ENCODE measurements at places on chromosomes 5 and 9. TPM values are rescaled to one million over a fixed set of nuclear protein-coding genes. Genes with fewer than 3 reads are reported as not detected.

The SGTB gene
- 17.8 TPM for total RNA-seq

The GRHPR gene
- total RNA-seq: 98.1 TPM

- H3K27ac ChIP-seq: no peak overlapping the region
- no peak overlapping the region for H3K4me3 ChIP-seq
- H3K36me3 ChIP-seq: no peaks in the 10 kb centered on the region
- no peaks in the 10 kb centered on the region for H3K27me3 ChIP-seq
These were observed 717.4 kb downstream of the NR2F1-AS1 start for GRCh38 chr5:92863666-92864065.

The FABP6 gene
- total RNA-seq: 3.6 TPM

GRCh38 chr5:10734037-10734709 lies 26.9 kb downstream of the DAP start:
- no peaks in the 10 kb centered on the region for H3K4me1 ChIP-seq
- H3K27me3 ChIP-seq: no peaks in the 10 kb centered on the region
- H3K27ac ChIP-seq: no peak overlapping the region

- no peaks in the 10 kb centered on the region for H3K27me3 ChIP-seq
- no peaks in the 10 kb centered on the region for H3K4me1 ChIP-seq
- no peak overlapping the region for H3K4me3 ChIP-seq
These were observed 18.4 kb downstream of the NR4A3 start for GRCh38 chr9:99840072-99840471.

The NOTCH1 gene
- total RNA-seq: 60.9 TPM

DNA sequence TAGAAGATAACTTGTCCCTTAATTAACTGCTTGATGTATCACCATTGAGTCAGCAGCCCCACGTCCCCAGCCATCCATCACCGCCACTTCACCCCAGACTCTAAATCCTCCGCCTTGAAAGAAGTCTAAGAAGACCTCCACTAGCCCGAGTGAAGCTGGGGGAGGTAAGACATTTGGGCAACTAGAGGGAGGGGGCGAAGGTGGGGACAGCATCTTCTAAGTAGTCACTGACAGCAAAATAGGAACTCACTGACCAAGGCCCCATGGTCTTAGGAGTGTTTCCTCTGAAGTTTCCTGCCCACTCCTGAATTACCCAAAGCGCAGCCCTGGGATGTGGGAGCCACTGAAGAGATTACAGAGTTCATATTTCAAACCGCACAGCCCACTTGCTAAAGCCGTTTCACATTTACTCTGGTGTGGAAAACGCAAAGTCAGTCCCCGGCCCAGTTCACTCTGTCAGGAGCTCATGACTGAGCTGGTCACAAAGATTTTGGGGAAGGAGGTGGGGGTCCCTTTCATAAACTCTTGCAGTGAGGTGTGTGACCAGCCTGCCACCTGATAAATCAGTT lies 107.4 kb downstream of the LHFPL2 start:
- no peak for DNase-seq
- H3K36me3 ChIP-seq: no peaks in the 10 kb centered on the region
- no peaks in the 10 kb centered on the region for H3K27me3 ChIP-seq
- H3K4me3 ChIP-seq: no peak overlapping the region
- H3K4me1 ChIP-seq: peaks cover 13% of the 10 kb centered on the region
- no peak overlapping the region for H3K27ac ChIP-seq

The SOHLH1 gene
- not detected for total RNA-seq

DNA sequence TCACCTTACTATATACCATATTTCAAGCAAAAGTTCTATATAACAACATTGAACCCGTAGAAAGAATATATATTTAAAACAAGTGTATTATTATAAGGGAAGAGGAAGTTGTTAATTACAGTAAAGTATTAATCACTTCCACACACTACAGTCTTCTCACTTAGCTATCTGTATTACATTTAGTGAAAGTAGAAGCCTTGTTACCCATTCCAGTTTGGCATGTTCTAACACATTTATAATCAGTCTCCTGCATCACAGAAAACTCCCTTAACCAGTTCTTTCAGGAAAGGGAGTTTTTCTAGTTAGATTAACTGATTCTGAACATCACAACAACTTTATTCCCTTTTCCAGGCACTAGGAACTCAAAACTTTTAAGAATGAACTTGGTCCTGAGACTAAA lies 6.9 kb downstream of the RAB14 start:
- H3K27me3 ChIP-seq: no peaks in the 10 kb centered on the region
- H3K36me3 ChIP-seq: no peaks in the 10 kb centered on the region
- no peak overlapping the region for H3K4me3 ChIP-seq
- H3K4me1 ChIP-seq: no peaks in the 10 kb centered on the region

- H3K27me3 ChIP-seq: no peaks in the 10 kb centered on the region
- no peak overlapping the region for H3K27ac ChIP-seq
- no peak overlapping the region for H3K4me3 ChIP-seq
- no peak for DNase-seq
- H3K36me3 ChIP-seq: no peaks in the 10 kb centered on the region
- peaks cover 12% of the 10 kb centered on the region for H3K4me1 ChIP-seq
These were observed 34.1 kb downstream of the SPRY4 start for GRCh38 chr5:142290577-142291299.

- DNase-seq: no peak
- H3K27ac ChIP-seq: no peak overlapping the region
- H3K27me3 ChIP-seq: no peaks in the 10 kb centered on the region
- H3K36me3 ChIP-seq: no peaks in the 10 kb centered on the region
- H3K4me1 ChIP-seq: no peaks in the 10 kb centered on the region
These were observed 208.4 kb downstream of the PDZD2 start for GRCh38 chr5:31847354-31847753.

The C5orf63 gene
- total RNA-seq: not detected

- no peak overlapping the region for H3K4me3 ChIP-seq
- H3K36me3 ChIP-seq: peaks cover 33% of the 10 kb centered on the region
- H3K4me1 ChIP-seq: no peaks in the 10 kb centered on the region
- no peaks in the 10 kb centered on the region for H3K27me3 ChIP-seq
- no peak for DNase-seq
- H3K27ac ChIP-seq: no peak overlapping the region
These were observed 27.6 kb downstream of the ACTL7A start for GRCh38 chr9:108889649-108890067.

- H3K27me3 ChIP-seq: peaks cover 14% of the 10 kb centered on the region
- no peaks in the 10 kb centered on the region for H3K36me3 ChIP-seq
- no peak overlapping the region for H3K27ac ChIP-seq
- H3K4me1 ChIP-seq: peaks cover 18% of the 10 kb centered on the region
- no peak overlapping the region for H3K4me3 ChIP-seq
These were observed 8.5 kb downstream of the GAS1 start for GRCh38 chr9:86938780-86939179.

GRCh38 chr9:120837921-120838320 lies 4.8 kb downstream of the PSMD5 start:
- no peaks in the 10 kb centered on the region for H3K27me3 ChIP-seq
- peaks cover 1% of the 10 kb centered on the region for H3K36me3 ChIP-seq
- peaks cover 4% of the 10 kb centered on the region for H3K4me1 ChIP-seq
- DNase-seq: no peak

DNA sequence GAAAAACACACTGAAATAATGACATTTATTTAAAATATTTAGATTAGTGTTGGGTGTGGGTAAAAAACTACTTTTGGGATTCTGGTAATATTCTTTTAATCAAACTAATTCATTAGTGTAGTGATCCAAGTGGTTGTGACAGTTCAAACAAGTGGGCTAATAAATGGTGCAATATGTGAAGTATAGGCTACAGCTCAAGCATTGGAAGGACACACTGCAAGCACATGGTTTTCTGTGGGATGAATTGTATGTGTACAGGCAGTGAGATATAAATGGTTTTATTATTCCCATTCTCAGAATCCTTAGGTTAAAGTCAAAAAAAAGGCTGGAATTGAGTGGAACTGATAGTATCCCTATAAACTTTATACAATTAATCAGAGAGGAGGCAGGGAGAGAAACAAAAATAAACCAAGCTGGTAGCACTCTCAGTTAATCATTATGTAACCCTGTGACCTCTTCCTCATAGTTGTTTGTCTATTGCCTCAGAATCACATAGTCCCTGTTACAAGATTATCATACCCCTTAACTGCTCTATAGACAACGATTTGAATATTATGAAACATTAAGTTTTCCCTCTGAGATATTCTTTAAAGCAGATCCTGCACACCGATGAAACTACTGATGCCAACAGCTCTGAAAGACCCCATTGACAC lies 1755.4 kb upstream of the ACO1 start:
- H3K36me3 ChIP-seq: no peaks in the 10 kb centered on the region
- DNase-seq: no peak
- no peak overlapping the region for H3K4me3 ChIP-seq
- H3K27me3 ChIP-seq: no peaks in the 10 kb centered on the region

The PCDHGB1 gene
- 3.9 TPM for total RNA-seq

DNA sequence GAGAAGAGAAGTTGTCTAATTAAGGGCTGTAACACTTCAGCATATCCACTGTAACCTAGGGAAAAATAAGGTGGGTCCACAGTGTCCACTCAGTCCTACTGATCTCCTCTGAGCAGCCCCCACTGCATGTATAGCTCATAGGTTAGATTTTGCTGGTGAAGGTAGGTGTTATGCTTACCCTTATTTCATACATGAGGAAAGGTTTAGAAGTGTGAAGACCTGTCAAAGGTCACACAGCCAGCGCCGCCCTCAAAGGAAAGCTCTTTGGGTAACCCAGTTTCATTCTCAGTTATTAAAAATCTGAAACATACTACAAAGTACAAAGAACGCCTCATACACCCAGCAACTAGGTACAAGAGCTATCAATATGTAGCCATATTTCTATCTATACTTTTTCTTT lies 87.2 kb downstream of the TLE4 start:
- no peak overlapping the region for H3K4me3 ChIP-seq
- H3K36me3 ChIP-seq: no peaks in the 10 kb centered on the region
- peaks cover 17% of the 10 kb centered on the region for H3K4me1 ChIP-seq

The TOPORS gene
- 26.9 TPM for total RNA-seq

The MYOZ3 gene
- total RNA-seq: 19.4 TPM

The FUT7 gene
- not detected for total RNA-seq

- DNase-seq: no peak
- no peaks in the 10 kb centered on the region for H3K36me3 ChIP-seq
- no peak overlapping the region for H3K27ac ChIP-seq
- H3K27me3 ChIP-seq: no peaks in the 10 kb centered on the region
These were observed 2.1 kb upstream of the SH3RF2 start for GRCh38 chr5:145934276-145934675.

DNA sequence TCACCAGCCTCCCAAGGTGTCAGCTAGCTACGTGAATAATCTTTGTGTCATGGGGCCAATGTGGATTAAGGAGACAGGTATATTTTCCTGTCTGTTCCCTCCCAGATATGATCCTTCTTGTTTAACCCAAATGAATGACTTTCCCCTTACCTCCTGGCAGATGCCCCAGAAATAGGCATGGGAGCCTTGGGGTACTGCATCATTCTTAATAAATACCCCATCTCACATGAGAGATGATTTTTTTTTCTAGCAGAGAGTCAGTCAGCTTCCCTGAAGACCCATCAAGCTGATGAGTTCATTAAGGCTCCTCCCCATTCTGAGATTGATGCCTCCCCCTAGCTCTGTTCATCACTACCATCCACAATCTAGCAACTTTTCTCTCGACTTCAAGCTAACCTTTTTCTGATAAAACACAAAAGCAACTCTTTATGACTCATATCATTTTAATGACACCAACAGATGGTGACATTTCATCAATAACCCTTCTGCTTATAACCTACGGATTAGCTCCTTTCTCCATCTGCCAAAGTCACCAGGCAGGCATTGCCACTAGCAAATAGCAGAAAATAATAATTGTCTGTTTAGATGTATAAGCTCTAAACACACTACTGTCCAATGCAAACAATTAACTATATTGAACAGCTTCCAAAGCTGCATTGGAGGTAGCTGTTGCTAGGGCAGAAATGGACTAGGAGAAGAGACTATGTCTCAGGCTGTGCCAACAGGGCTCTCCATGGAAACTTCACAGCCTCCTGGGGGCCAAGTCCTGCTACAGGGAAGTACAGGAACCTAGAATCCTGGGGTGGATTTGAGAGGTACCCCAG lies 143.7 kb downstream of the ACER2 start:
- H3K27ac ChIP-seq: no peak overlapping the region
- H3K36me3 ChIP-seq: no peaks in the 10 kb centered on the region
- H3K27me3 ChIP-seq: no peaks in the 10 kb centered on the region
- DNase-seq: no peak

The SURF4 gene
- 167 TPM for total RNA-seq

- no peaks in the 10 kb centered on the region for H3K36me3 ChIP-seq
- H3K4me3 ChIP-seq: no peak overlapping the region
- no peak for DNase-seq
These were observed 111.2 kb downstream of the ATPSCKMT start for GRCh38 chr5:10138395-10139057.

GRCh38 chr9:9792144-9792857 lies 820.5 kb downstream of the PTPRD start:
- H3K36me3 ChIP-seq: no peaks in the 10 kb centered on the region
- H3K27ac ChIP-seq: no peak overlapping the region
- DNase-seq: no peak

- DNase-seq: no peak
- no peaks in the 10 kb centered on the region for H3K27me3 ChIP-seq
- H3K4me1 ChIP-seq: no peaks in the 10 kb centered on the region
- H3K27ac ChIP-seq: no peak overlapping the region
- no peak overlapping the region for H3K4me3 ChIP-seq
- no peaks in the 10 kb centered on the region for H3K36me3 ChIP-seq
These were observed 269.1 kb upstream of the CD180 start for GRCh38 chr5:67465537-67466207.

DNA sequence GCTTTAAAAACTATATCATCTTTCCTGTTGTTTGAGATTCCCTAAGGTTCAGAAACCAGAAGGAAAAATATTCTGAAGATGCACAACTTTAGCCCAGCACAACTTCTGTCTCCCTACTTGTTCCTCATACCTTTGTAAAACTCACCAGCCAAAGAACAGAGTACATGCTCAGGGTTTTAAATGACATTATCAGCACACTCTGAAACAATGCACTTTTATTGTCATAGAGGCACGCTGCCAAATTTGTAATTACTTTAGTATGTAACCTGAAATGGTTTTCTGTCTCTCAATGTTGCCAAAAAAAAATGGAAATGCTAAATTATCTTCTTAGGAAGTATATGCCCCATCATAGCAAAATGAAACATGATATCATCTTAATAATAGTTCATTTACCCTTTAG lies 383.6 kb upstream of the CDH6 start:
- DNase-seq: no peak
- no peak overlapping the region for H3K4me3 ChIP-seq
- H3K36me3 ChIP-seq: no peaks in the 10 kb centered on the region
- H3K27me3 ChIP-seq: no peaks in the 10 kb centered on the region
- H3K4me1 ChIP-seq: no peaks in the 10 kb centered on the region
- H3K27ac ChIP-seq: no peak overlapping the region

GRCh38 chr5:102815540-102816332 lies 60.6 kb downstream of the PAM start:
- H3K27me3 ChIP-seq: no peaks in the 10 kb centered on the region
- H3K4me1 ChIP-seq: no peaks in the 10 kb centered on the region
- H3K36me3 ChIP-seq: no peaks in the 10 kb centered on the region
- H3K4me3 ChIP-seq: no peak overlapping the region
- DNase-seq: no peak

The CARTPT gene
- not detected for total RNA-seq

GRCh38 chr5:107505763-107506534 lies 164.8 kb downstream of the EFNA5 start:
- H3K27ac ChIP-seq: no peak overlapping the region
- no peaks in the 10 kb centered on the region for H3K27me3 ChIP-seq
- H3K4me1 ChIP-seq: peaks cover 17% of the 10 kb centered on the region
- DNase-seq: no peak
- no peak overlapping the region for H3K4me3 ChIP-seq

- peaks cover 3% of the 10 kb centered on the region for H3K4me1 ChIP-seq
- DNase-seq: peak; percentile 61
- H3K27ac ChIP-seq: no peak overlapping the region
- H3K4me3 ChIP-seq: no peak overlapping the region
- no peaks in the 10 kb centered on the region for H3K27me3 ChIP-seq
These were observed 35.9 kb upstream of the ARSB start for GRCh38 chr5:79020861-79021561.
